ENCODE measurements at places on chromosomes 1 and 21.
A peak's percentile ranks its signal among the peaks of the same experiment; 100 is the strongest.

GRCh38 chr1:24955161-24955560, 25.1 kb upstream of the RUNX3 start:
- peak; percentile 75 for DNase-seq

DNA sequence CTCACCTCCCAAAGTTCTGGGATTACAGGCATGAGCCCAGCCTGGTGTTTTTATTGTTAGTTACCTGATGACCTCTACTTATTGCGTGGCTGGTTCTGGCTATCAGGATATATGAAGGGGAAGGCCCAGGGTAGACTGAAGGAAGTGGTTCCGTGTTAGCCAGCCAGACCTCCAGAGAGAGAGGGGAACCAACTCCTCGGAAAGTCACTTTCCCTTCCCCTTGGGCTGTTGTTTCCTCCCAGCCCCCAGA, 2.5 kb upstream of the RCSD1 start:
- no peak for DNase-seq

- DNase-seq, result no peak
These were observed 7.1 kb upstream of the PEF1 start for GRCh38 chr1:31651766-31652165.

DNA sequence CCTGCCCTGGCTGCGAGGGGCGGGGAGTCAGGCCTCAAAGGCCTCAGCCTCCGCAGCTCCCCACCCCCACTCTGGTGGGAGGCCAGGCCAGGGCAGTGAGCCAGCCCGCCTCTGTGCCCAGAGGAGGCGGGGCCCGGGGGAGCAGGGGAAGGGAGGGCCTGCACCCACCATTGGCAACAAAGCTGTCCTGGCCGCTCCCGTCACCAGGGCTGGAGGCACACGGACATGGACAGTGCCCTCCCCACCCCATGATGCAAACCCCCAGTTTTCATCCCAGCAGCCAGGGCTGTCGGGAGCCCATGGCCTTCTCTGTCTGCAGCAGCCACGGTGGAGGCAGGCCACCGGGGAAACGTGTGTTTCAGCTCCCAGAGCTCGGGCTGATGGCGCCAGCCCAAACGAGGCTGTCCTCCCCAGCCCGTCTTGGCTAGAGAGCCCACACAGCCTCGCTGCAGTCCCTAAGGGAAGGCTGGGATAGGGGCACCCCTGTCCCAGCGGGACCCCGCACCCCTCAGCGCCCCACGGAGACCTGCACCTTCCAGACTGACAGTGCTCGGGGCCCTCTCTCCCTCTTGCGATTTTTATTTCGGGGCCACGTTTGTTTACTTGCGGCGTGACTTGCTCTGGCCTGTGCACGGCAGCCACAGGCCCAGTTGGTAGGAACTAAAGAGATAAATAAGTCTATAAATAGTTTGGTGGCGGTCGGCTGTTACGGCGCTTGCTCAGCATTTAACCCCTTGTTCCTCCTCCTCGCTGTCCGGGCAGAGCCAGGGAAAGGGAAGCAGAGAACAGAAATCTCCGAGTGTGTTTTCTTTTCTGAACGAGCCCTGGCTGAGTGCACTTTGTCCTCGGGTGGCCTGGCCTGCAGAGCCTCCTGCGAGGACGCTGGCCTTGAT, 101.8 kb downstream of the PRDM16 start:
- DNase-seq, result no peak

GRCh38 chr1:42684139-42684538, 1.9 kb downstream of the YBX1 start:
- DNase-seq, result peak; percentile 21

- DNase-seq, result no peak
These were observed 269.4 kb downstream of the BACH1 start for GRCh38 chr21:29568020-29568697.

GRCh38 chr1:209751627-209752231, 4.1 kb upstream of the TRAF3IP3 start:
- peak; percentile 50 for DNase-seq

GRCh38 chr1:3742439-3743298, 9.6 kb upstream of the CCDC27 start:
- DNase-seq, result no peak

GRCh38 chr1:52592637-52593323, 9.4 kb upstream of the GPX7 start:
- no peak for DNase-seq

DNA sequence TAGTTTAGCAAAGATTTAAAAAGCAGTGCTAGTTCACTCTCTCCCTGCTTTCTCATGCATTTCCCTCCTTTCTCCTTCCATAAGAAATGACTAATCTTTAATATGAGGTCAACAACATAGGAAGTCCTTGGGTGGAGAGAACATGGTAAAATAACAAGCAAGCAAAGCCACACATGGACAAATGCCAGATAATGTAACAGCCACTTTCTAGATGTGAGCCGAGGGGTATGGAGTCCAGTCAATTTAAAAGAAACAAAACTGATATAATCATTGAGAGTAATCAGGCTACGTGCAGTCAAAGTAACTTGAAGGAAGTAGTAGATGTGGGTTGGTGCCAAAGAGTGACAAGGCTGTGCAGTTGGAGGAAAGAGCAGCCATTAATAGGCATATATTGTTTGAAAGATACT, 69.6 kb downstream of the DUSP10 start:
- no peak for DNase-seq

DNA sequence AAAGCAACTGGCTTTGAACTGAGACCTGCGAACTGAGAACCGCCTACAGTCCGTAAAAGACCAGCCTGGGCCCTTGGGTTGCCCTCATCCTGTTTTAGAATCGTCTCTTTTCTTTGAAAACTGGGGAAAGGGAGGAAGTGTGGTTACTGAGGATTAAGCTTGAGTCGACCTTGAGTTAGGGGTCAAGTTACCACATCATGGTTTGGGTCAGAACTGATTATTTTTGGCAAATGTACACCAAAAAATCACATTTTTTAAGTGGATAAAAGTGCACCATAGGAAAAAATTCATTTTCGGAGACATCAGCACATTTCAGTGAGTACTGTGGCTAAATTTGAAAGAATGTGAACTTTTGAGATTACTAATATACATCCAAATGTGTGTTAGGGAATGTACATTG, 76.9 kb upstream of the KAZN start:
- DNase-seq, result no peak

DNA sequence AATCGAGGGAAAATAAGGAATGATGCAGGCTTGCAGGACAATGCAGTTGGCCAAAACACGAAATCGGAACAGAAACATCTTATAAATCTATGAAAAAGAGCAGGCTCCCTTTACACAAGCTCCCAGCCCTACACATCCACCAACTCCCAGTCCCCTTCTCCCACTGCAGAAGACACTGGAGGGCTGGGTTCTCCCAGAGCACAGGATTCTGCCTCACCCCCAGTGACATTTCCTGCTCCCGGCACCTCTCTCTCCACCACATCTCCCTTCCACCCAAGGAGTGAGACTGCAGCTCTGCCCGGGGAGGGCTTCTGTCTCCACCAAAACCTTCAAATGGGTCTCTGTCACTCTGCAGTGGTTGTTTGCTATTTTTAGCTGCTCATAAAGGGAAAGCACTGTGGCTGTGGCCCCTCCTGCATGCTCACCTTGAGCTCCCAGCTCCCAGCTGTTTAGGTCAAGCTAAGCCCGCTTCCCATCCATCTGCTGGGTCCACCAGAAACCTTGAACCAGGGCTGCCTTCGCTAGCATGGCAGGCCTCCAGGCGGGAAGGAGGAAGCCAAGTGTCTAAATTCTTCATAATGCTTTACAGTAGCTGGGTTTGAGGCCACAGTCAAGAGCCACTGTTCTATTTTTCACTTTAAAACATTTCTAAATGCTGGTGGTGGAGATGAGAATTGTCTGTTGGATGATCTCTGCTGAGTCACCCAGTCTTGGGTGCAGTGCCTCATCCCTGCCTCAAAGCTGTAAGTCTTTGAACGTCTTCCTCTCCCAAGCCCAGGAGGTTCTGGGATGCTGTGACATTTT, 3.3 kb upstream of the C2CD2 start:
- no peak for DNase-seq

DNA sequence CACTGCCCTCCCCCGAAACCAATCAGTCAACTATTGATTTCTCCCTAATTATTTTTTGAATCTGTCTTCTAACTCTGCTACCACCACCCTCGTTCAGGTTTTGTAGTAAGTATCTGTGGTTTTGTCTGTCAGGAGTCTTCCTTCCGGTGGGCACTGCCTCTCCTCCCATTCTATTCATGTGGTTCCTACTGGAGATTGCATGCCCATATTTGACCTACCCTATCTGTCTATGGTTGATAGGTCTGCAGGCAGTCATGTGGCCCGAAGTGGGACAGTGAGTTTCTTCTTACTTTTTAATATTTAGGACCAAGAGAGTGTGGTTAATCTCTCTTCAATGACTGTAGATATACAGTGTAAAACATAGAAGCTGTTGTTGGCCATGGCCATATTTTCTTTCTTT, 17.8 kb upstream of the MAST2 start:
- DNase-seq, result peak; percentile 15

GRCh38 chr1:227951624-227952373, 4.1 kb upstream of the WNT9A start:
- no peak for DNase-seq

DNA sequence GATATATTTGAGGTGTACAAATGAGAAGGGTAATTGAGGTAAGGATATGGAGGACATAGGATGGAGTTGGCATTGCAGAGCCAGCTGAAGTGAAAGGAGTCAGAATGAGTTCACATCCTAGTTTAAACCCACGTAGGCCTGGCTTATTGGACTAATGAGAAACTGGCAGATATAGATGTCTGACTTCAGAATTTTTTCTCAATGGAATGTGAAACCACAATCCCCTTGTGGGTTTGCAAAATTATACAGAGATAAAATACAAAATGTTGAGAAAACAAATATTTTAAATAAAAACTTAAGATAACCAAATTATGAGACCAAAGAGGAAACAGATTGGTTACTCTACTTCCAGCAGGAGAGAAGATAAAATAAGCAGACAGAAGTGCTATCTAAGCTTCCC, 277.4 kb upstream of the LRRC7 start:
- no peak for DNase-seq

DNA sequence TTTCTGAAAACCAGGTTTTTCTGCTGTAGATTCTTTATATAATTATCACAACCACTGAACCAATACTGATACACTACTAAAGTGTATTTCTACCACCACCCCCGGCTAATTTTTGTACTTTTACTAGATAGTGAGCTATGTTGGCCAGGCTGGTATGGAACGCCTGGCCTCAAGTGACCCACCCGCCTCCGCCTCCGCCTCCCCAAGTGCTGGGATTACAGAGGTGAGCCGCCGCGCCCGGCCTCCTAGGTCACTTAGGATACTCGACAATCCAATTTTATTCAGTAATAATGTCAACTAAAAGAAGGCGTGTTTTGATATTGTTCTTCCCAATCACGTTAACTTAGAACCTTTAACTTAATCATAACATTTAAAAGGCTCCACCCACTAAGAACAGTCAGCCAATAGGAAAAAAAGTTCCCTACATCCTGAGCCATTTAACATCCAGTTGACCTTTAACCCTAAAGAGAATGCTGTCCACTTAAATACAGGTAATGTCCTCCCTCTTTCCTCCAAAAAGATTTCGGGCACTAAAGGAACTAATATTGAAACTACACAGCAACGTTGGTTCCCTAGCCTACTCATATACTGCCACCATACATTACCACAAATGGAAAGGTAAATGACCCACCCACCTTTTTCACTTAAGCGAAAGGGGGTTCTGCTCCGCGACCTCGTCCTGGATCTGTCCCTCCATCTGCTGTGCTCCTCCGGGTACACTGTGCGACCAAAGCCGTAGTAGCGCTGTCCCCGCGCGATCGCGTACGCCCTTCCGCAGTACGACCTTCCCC, 1.2 kb downstream of the RSRP1 start:
- no peak for DNase-seq

DNA sequence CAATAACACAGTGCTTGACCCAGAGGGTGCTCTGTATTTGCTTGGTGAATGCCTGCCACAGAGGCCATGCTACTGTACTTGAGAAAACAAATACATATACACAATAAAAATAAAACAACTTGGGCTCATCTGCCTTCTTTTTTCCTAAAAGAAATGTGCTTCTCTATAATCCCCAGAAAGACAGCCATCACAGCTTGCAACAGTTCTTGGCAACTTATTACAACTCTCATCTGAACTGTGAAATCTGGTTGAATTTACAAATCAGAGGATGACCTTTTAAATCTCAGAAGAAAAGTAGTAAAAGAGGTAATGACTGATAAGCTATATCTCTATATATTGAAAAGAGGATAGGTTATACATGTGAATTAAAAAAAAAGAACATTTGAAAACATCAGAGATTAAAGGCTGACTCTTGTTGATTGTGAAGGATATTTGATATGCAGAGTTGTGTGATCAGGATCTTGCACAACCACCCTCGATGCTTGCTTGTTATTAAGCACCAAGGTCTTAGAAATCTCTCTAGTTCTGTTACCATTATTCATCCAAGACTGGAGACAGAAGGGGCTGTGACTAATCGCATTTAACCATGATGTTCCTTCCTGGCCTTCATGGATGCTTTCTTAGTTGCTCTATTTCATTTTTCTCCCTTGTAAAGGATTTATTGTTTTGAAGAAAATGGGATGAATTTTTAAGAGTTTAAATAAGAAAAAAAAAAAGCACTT, 213.4 kb downstream of the APP start:
- no peak for DNase-seq

DNA sequence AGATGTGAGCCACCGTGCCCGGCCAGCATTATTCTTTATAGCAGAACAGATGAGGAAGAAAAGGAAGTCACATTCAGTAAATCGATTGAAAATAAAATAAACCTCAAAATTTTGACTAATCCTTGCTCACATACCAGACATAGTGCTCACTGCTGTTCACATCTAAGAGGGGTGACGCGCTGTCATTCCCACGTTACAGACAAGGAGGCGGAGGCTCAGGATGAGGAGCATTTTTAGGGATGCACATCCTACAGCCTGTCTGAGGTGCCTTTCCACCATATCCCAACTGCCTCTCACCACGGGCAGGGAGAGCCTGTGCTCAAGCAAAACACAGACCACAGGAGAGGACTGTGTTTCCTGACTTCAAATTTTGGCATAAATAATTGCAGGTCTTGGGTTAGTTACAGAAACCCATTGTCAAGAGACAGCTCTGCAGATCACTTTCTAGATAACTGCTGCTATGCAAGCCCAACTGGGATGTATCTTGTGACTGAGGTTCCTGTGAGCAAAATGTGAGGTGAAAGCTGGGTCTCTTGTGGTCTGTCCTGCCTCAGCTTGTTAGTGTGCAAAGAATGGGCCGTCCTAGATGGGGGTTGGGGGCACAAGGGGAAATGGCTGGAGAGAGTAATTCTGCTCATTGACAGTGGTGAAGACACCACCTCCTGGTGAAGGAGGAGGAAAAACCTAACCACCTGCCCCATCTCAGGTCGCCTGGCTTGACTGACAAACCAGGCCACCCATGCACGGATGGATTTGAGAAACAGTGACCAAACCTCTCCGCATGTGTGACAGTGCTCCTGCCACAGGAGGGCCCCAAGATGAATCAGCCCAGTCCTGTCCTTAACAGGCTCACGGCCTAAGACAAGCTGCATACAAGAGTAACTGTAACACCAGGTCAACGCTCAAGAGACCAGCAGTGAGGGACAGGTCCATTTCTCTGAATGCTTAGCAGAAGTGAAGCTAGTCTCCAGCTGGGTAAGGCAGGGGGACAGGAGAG, 8.2 kb downstream of the TNN start:
- no peak for DNase-seq

- DNase-seq, result no peak
These were observed 5.0 kb downstream of the KPNA6 start for GRCh38 chr1:32112806-32113375.

Data from activated naive CD4-positive, alpha-beta T cell treated with Interleukin-2 at 50 U/mL for 16 hours (primary cell).